SIG-M5 (cell line): ENCODE measurements at places on chromosomes 7 and 10.

GRCh38 chr10:26524161-26524896 is 86.2 kb downstream of the APBB1IP start:
- DNase-seq = no peak

DNA sequence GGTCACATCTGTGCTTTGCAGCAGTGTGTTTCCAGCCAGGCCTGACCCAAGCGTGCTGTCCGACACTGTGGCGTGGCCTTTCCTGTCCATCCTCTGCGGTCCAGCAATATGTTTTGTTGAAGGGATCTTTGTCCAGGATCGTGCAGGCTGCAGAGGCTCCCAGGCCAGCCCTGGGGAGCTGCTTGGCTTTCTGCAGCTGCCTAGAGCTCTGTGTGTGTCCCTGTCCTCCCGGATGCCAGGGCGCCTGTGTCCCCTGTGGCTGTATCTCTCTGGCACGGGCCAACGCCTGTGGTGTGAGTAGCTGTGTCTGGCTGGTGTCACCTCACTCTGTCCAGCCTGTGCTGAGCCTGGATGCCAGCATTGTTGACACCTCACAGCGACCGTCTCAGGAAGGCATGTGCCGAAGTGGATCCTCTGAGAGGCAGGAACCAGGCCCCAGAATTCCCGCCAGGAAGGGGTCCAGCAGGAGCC is 94.5 kb downstream of the INPP5A start:
- DNase-seq = no peak

- no peak for DNase-seq
These were observed 28.0 kb downstream of the NIPSNAP2 start for GRCh38 chr7:55992346-55992745.

GRCh38 chr7:55573234-55573900 is 1.1 kb upstream of the VOPP1 start:
- no peak for DNase-seq

DNA sequence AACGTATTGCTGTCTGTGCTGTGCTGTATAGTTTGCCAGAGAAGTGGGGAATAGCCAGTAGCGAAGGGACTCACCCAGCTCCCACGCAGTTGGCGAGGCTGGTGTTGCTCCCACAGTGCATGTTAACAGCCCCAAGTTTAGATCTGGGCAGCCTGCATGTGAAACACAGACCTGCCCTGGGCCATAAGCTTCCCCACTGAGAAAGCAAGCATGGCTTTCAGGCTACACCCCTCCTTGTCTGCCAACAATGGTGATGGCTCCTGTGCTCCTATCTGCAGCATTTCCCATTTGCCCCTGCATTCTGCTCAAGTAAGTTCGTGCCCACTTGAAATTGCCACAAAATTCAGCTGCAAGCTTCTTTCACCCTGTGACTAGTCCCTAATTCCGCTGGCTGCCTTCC is 57.5 kb downstream of the IPMK start:
- DNase-seq = no peak

DNA sequence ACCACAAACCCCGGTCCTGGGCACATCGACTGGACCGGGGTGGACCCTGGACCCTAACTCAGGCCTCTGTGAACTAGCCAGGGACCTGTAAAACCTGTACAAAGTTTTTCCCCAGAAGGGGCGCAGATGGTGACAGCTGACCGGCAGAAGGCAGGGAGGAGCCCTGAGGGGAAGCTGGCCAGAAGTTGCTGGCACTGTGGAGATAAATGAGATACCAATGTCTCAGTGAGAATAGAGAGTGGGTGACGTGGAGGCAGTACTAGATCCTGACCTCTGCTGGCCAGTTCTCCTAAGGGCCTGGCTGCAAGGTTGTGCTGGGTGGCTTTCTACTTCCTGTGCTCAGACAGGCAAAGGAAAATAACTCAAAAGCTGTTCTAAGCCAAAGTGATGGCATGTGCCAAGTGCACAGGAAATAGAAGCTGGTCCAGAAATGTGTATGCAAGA is 10.6 kb upstream of the TSPAN14 start:
- no peak for DNase-seq

- DNase-seq = no peak
These were observed 723.3 kb downstream of the GRID1 start for GRCh38 chr10:85643171-85643844.

DNA sequence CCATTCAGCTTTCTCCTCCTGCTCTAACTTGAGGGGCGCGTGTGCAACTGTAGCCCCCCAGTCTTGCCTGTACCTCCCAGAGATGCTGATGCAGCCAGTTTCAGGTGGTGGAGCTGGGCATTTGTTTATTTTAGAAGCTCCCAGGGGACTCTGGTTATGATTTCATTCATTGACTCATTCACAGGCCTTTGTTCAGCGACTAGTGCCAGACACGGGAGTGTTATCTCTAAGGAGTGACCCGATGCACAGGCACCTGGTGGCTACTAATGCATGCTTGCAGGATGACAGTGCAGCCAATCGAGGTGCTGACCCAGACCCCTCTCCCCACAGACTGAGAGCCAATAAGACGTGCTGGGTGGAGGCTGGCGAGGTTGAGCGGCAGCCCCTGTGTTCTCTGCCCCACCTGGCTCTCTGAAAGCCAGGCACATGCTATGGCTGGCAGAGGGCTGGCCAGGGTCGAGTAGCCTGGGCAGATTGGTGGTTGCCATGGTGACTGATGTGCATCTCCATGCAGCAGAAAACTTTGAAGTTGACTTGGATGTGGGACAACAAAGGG is 19.7 kb upstream of the SLC18A2 start:
- DNase-seq = no peak

- DNase-seq = no peak
These were observed 2.2 kb upstream of the PON3 start for GRCh38 chr7:95398155-95398940.
